Fibroblast of skin of abdomen (primary cell): ENCODE measurements at places on chromosomes 16 and 17.
A peak's percentile ranks its signal among the peaks of the same experiment; 100 is the strongest.

DNA sequence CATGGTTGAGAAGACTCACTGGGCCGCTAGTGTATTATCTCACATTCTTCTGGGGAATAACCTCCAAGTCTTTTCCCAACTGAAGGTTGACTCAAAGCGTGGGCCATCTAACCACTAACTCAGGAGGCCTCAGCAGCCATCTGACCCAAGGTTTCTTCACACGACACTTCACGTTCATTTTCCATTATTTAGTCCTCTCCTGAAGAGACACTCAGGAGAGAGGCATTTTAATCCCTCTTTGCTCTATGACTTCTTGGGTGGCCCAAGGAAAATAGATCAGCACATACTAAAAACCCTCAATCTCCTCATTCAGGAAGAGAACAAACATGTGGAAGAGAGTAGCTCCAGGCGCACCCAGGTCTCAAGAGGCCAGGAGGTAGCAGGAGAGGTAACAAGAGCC, 252.8 kb upstream of the FOXF1 start:
- no peak for DNase-seq

GRCh38 chr16:19613834-19614233, 58.3 kb downstream of the VPS35L start:
- DNase-seq, result peak; percentile 10

DNA sequence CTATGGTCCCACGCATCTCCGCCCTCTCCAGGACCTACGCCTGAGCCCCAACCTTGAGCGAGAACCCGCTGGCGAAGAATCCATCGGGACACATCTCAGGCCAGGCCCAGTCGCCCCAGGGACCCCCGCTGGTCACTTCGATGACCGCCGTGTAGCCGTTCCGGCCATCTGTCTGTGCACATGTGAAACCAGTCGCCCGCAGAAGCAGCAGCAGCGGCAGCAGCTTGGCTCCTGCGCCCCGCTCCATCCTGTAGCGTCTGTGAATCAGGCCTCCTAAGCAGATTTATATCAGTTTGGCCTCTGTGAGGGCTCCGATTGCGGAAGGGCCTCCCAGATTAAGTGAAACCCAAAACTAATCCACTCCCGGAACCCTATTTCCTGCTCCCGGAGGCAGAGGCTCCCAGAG, at the start of gene VMO1:
Gene VMO1, minus strand, starts transcription at position 259 of the 406 bp plus-strand sequence. Its CDS starts 12 bp downstream, at position 247.
- peak; percentile 18 for DNase-seq

DNA sequence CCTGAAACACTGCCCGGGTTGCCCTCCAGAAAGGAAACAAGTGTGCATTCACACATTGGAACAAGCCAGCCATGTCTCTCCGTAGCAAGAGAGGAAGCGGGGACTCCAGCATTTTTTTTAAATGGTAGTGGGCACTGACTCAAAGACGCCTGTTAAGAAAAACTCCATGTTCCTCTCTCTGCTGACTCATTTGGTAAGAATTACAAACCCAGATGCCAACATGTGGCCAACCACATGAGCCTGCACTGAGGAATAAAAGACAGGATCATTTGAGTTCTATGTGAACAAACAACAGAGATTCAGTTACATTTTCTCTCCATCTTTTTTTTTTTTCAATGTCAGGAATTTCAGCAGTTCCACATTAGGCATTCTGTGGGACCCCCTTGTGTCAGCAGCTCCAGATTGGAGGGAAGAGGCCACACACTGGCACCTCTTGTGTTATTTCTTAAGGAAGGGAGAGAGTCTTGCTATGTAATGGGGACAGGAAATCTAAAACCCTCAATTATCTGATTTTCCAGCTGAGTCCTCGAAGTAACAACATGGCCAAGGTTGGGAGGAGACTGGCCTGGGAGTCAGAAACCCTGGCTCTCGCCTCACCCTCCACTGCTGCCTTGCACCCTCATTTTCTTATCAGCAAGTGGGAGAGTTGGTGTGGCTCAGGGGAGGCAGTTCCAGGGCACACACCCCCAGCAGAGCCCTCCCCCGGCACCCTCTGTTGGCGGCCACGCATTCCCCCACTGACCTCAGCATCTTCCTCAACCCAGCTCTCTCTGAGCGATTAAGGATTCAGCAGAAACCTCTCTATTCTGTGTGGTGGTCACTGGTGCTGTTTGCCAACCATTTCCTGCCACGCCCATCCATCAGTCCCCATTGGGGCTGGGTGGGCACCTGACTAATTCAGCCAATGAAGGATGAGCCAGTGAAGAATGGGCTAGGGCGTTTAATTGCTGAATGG, 173.0 kb downstream of the FOXL1 start:
- peak; percentile 85 for DNase-seq

GRCh38 chr16:15792563-15792971, 64.3 kb downstream of the MYH11 start:
- DNase-seq, result no peak

DNA sequence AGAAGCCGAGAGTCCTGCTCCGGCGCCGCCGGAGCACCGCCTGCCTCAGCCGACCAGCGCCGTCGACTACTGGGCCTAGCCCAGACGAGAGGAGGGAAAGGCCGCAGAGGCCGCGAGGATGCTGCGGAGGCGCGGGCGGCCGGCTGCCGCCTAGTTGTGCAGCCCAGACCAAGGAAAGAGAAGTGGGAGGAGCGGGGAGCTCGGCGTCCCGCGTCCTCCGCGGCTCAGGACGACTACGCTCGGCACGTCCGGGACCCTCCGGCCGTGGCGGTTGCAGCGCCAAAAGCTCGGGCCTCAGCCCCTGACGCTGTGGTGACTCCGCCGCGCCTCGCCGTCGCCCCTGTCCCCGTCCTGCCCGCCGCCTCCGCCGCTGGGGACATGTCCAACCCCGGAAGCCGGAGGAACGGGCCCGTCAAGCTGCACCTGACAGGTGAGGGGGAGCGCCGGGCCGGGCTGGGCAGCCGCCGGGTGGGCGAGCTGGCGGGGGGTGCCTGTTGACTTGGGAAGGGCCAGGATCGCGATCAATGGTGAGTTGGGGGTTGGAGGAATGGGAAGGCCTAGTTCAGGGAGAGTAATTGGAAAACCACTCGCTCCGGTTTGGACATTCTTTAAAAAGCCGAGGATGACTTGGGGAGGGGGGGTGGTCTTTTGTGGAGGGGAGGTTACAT, 37.7 kb downstream of the RNF135 start:
- DNase-seq, result peak; percentile 53

- no peak for DNase-seq
Observed at GRCh38 chr16:88618956-88619667, 19.3 kb upstream of the IL17C start.

DNA sequence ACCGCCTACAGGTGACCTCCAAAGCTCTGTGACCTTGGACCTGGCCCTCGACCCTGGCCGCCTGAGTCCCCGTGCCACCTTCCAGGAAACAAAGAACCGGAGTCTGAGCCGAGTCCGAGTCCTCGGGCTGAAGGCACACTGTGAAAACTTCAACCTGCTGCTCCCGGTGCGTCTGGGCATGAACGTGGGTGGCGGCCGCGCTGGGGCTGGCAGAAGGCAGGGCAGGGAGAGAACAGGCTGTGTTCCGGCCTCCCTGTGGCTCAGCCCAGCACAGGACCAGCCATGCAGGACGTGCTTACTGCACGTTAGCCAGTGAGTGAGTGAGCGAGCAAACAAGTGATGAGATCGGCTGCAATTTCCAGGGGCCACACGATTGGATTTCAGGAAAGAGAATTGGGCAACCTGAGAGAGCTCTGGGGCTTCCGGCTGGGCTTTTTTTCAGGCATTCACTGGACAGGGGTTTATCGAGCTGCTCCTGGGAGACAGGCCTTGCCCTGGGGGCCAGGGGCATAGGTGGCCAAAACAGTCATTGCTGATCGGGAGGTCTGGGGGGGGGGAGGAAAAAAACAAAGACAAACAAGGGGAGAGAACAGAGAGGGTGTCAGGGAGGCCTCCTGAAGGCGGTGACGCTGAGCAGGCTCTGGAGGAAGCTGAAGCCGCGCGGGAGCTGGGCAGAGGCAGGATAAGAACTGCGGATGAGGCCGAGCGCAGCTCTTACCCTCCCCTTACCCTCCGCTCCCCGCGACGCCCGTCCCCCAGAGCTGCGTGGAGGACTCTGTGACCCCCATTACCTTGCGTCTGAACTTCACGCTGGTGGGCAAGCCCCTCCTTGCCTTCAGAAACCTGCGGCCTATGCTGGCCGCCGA, 16.9 kb downstream of the ITGAX start:
- DNase-seq, result no peak

DNA sequence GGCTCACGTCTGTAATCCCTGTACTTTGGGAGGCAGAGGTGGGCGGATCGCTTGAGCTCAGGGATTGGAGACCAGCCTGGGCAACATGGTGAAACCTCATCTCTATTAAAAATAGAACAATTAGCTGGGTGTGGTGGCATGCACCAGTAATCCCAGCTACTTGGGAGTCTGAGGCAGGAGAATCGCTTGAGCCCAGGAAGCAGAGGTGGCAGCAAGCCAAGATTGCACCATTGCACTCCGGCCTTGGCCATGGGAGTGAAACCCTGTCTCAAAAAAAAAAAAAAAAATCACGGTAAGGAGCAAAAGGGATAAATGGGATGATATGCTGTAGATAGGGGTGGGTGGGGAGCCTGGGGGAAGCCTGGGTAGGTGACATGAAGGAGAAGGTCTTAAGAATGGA, 20.4 kb upstream of the TMEM98 start:
- DNase-seq, result no peak

GRCh38 chr16:67147437-67148140, 3.2 kb downstream of the B3GNT9 start:
- DNase-seq, result no peak

GRCh38 chr17:4580291-4580690, 4.0 kb upstream of the SMTNL2 start:
- no peak for DNase-seq
